ENCODE measurements at places on chromosomes 5 and 9. TPM values are rescaled to one million over a fixed set of nuclear protein-coding genes. Genes with fewer than 3 reads are reported as not detected.
A peak's percentile ranks its signal among the peaks of the same experiment; 100 is the strongest.

DNA sequence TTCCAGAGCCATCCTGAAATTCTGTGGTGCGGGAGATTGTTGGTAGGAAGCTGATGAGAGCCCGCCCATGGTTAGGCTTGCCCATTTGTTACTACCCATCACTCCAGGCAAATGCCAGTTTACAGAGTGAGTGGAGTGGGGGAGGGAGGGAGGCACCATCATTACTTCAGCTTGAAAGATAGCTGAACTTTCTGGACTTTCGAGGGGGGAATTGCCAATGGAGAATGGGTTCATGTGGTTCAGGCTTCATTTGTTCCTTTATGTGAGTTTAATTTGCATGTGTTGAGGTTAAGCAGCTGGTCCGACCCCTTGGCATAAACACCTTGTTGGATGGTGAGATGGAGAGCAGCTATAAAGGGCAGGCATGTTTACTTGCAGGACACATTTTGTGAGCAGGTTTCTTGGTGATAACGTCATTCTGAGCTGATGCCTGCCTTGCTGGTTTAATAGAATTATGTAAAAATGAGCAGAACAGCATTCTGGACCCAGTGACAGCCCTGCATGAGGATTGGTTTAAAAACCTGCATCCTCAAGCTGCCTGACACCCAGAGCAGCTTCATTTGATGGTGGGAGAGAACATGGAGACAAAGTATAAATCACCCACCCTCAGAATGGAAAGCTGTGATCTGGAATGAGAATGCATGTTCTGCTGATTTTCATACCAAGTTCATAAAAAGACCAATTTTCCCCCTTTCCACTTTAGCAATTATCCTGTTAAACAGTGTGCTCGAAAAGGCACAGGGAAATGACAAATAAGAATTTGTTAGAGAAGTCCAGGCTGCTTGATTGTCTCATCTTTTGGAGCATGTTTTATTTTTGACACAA, 106.3 kb downstream of the TRIO start:
- DNase-seq: no peak

CXCL14 gene
- total RNA-seq: not detected

GRCh38 chr5:91190314-91190690, 192.8 kb downstream of the ARRDC3 start:
- DNase-seq: no peak

DNA sequence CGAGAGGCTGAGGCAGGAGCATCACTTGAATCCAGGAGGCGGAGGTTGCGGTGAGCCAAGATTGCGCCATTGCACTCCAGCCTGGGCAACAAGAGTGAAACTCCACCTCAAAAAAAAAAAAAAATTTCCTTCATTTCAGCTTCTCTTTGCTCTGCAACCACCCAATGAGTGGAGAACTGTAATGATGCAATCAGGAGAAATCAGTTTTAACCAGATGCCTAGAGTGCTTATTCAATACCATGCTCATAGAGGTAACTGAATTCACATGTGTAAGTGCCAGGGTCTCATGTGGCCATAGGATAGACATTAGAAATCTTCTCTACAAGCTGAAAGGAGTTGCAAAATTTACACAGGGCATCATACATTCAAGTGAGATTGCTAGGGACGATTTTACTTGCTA, 70.6 kb downstream of the HMHB1 start:
- no peak for DNase-seq

DNA sequence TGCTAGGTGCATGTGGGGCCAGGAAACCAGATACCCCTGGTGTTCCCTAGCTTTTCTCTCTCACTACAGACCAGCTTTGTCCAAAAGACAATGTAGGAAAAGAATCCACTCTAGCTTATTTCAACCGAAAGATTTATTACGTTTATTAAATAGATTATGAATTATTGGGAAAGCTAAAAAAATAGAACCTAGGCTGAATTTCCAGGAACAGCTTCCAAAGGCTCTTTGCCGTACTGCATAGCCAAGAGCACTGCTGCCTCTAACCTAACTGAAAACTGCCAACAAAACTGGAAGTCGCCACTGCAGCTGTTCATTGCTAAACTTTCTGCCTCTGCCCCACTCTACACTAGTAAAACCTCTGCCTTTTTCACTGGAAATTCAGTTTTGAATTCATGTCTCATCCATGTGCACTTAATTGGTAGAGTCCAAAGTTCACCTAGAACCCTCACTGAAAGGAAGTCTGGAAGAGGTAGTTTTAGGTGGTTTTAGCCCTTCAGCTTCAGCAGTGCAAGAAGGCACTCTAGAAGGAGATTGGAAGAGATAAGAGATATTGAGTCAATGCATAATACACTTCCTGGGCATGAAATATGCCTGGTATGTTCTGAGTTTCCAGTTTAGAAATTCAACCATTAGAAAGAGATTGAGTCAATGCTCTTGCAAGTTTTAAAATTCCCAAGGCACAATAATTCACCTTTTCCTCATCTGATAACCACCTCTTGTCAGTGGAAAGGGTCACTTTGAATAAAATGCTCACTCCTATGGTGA, 927.9 kb downstream of the MAT2B start:
- DNase-seq: no peak

GRCh38 chr5:160197341-160198144, 31.8 kb upstream of the FABP6 start:
- DNase-seq: no peak

DNA sequence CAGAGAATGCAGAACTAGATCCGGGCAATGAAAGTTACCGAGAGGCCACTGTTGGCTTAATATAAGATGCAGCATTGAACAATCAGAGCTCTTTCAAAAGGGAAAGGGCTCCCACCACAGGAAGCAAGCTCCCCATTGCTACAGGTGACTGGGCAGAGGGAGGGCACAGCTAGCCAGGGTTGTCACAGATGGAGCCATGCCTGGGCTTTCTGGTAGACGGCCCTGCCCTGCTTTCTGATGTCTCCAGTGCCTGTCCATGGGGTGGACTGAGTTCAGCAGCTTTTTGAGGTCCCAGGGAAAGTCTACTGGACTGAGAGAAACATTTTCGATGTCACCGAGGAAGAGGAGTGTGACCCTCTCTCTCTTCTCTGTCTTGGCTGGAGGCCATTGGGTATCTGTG, 14.1 kb downstream of the RGS3 start:
- no peak for DNase-seq

DNA sequence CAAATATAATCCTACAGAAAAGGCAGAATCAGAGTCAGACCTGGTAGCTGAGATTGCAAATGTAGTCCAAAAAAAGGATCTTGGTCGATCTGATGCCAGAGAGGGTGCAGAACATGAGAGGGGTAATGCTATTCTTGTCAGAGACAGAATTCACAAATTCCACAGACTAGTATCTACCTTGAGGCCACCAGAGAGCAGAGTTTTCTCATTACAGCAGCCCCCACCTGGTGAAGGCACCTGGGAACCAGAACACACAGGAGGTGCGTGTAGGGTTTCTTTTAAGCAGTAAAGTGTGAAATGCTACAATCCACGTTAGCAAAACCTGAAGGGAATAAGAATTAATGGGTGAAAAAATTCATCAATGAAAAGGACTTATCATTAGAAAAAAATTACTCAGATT, 145.8 kb downstream of the GIN1 start:
- no peak for DNase-seq

DNA sequence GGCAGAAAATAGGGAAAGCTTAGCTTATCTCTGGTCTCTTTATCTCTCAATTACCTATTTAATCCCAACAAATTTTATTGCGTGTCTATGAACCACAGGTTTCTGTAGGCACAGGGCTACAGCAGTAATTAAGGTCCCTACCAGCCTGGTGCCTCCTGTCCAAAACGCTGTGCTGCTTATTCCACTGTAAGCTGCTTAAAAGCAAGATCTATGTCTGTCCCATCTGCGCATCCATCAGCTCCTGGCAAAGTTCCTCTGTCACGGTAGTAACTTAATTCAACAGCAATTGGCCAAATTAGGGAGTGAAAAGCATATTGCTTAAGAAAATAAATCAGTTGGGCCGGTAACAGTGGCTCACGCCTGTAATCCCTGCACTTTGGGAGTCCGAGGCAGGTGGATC, 235.8 kb upstream of the VLDLR start:
- no peak for DNase-seq

- DNase-seq: no peak
Measured at GRCh38 chr5:154071799-154072413, 33.1 kb downstream of the MFAP3 start.

CCDC171 gene
- total RNA-seq: 0.58 TPM

GRCh38 chr9:129021091-129021490, 7.0 kb downstream of the SH3GLB2 start:
- no peak for DNase-seq

DNA sequence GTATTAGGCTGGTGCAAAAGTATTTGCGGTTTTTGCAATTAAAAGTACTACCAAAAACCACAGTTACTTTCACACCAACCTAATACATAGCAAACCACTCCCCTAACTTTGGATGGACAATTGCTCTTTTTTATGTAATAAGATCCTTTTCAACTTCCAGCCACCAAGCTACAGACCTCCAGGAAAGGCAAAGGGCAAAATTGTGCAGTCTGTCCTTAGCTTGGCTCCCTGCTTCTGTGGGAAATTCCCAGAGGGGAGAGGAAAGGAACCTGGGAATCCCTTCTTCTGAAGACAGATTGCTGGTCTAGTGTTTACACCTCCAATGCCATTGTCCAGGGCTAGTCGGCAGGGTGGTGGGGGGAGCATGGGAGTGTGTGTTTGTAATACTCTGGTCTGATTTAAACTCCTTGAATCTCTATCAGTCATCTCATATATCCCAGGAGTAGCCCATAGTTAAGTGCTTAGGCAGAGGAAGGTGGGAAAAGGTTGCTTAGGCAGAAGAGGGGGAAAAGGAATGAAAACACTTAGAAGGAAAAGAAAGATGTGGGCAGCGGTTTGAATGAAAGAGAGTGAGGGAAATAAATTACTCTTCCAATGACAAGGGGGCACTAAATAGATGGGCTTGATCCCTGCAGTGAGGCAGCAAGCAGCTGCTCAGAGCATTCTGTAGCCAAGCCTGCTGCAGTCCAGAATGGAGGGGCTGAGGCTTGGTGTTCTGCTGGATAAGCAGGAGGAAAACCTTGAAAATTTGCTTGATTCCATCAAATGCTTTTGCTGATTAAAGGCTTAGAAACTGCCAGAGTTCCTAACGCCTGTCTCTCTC, 86.9 kb upstream of the MAP1B start:
- no peak for DNase-seq

DNA sequence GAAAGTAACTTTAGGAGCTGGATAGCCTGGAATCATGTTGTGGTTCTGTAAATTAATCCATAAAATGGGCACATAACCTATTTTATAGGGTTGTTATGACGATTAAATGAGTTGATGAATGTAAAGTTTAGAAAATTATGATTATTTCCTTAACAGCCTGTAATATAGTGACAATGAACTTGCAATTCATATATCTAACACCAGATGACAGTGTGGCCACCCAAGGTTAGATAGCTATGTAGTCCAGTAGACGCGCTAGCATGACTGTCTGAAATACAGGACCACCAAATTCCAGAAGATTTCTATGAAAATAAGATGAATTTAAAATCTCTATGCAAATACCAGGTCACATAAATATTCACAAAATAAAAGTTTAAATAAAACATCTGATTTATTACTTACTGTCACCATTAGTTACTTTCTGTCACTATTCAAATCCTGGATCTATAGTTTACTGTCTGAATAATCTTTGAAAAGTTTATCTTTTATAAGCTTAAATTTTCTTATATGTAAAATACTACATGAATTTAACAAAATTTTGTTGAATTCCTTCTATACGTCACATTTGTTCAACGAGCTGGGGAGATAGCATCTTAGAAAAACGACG, 26.1 kb upstream of the MACIR start:
- no peak for DNase-seq

DNA sequence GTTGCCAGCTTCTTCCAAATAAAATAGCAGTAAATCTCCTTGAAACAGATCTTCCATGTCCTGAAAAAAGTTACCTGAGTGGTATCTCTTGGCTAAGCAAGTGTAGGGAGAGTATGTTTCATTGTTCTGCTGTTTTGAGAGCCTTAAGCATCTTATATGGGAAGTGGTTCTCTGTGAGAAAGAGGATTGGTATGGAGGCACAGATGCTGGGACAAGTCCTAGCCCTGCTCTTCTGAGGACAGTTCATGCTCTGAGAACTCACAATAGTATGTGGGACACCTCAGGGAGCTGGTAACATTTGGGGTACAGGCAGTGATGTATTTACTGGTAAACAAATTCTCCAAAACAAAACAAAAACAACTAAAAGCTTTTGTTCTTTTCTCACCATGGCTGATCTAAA, 2.0 kb downstream of the PPP3R2 start:
- DNase-seq: no peak

GRCh38 chr9:98897745-98898144, 46.0 kb upstream of the COL15A1 start:
- DNase-seq: peak; percentile 52

DNA sequence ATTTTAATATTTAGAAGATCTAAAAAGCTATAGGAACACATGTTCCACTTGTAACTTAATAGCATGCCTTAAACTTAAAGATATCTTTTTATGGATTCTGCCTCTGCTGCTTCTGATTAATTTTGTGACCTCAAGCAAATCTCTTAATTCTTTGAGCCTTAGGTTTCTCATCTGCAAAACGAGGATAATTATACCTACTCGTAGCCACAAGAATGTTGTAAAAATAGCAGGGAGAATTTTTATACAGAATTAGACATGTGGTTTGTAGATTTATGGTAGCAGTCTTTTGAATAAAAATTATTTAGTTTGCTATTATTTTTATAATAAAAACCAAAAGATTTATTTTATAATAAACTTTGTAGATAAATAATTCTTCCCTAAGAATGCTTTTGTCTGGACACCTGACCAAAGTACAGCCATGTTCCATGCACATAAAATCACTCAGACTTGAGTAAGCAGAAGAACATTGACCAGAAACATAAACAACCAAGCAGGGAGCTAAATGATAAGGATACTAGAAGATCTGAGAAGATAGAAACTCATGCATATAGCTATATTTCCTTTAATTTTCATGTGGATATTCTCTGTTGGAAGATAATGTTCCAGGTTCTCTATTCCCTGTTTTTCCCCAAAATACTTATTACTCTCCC, 18.5 kb downstream of the C9orf85 start:
- DNase-seq: no peak

- DNase-seq: no peak
Measured at GRCh38 chr5:41527201-41527779, 16.9 kb upstream of the PLCXD3 start.

DNA sequence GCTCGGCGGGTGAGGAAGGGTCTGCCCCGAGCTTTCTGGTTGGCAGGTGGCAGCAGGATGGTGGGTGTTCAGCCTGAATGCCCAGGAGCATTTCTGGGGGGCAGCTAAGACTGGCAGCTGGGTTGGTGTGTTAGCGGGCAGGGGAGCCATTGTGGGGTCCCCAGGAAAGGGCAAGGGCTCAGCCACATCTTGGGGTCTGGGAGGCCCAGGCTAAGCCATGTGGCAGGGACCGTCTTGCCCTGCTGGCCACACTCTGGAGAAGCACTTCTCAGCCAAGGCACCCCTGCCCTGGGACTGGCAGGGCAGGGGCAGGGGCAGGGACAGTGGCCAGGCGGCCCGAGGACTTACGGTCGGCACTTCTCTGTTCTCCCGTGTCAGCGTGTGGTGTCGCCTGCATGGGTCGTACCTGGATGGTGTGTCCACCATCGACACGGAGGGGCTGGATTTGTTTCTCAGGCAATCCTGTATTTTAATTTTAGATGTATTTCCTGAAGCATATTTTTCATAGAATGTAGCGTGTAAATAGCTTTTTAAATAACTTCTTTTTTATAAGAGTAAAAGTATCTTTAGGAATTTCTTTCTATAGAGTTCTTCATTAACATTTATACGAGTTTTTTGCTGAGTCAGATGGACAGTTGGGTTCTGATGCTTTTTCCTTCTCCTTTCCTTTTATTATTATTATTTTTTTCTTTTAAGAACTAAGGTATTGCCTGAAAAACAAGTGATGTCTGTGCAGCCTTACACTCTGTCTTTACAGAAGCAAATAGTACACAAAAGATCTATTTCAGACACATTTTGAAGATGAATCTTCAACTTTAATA, 102.0 kb downstream of the PHF2 start:
- no peak for DNase-seq

GRCh38 chr5:16489322-16489791, 23.8 kb upstream of the ZNF622 start:
- DNase-seq: no peak

All from glomerular endothelial cell (primary cell).